Breast epithelium (tissue), 4 donors: ENCODE measurements at places on chromosomes 4 and X. TPM values are rescaled to one million over a fixed set of nuclear protein-coding genes. Genes with fewer than 3 reads are reported as not detected.

DNA sequence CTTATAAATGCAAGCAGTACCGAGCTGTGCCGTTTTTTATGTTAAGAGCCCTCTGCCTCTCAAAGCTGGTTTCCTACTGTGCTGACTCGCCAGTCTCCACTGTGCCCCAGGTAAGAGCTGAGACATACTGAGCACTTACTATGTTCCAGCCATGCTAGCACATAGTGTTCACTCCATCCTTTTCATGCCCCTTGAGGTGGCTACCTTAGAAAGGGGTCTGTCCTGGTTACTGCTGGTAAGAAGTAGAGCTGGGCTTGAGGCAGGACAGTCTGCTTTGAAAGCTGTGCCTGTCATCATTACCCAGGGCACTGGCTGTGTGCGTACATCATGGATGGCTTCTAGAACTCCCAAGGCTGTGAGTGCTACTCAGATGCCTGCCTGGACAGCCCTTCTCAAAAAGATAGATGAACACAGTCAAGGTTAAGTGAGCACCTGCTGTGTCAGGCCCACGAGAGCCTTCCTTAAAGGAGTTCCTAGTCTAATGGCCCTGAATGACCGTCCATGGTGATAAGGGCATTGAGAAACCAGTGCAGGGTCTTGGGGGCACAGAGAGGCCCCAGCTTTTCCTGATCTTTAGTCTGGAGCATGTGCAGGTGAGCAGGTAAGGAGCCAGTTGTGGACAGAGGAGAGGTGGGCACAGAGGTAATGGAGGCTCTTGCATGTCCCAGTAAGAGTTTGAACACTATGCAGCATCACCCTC, 1.6 kb downstream of the STK32B start:
- no peak for DNase-seq

DNA sequence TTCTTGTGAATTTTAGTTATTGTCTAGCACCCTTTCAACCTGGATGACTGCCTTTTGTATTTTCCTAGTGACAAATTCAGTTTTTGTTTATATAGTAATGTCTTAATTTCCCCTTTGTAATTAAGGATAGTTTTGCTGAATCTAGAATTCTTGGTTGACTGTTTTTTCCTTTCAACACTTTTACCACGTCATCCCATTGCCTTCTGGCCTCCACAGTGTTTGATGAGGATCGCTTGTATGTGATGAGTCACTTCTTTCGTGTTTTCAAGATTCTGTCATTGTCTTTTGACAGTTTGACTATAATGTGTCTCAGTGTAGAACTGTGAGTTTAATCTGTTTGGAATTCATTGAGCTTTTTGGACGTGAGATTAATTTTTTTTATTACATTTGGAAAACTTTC, 30.1 kb downstream of the KDM6A start:
- DNase-seq = no peak

- no peak for DNase-seq
Observed at GRCh38 chr4:132245319-132245718, 903.8 kb upstream of the PCDH10 start.

- DNase-seq = no peak
Observed at GRCh38 chr4:18815081-18815778, 793.7 kb upstream of the LCORL start.

DNA sequence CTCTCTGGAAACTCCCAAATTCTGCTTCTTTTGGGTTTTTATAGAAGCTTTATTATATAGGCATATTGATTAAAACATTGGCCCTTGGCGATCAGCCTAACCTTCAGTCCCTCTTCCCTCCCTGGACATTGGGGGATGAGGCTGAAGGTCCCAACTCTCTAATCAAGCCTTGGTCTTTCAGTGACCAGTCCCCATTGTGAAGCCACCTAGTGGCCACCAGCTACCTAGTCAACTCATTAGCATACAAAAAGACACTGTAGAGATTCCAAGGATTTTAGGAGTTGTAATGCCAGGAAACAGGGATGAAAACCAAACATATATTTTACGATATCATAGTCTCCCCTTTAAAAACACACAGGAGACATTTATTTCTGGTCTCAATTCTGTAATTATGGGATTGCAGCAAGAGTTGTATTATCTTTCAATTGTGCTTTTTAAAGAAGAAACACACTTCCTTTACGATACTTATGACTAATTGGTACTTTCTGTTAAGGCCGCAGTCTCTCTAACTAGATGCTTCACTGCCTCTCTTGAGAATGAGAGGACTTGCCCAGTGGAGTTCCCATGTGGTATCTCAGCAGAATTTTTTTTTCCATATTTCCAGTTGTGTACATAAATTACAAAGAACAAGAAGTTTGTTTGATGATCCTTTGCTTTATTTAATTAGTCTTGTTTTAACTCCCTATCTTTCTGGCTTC, 58.2 kb downstream of the WDR17 start:
- no peak for DNase-seq

EDNRA gene
- 2.6 TPM for total RNA-seq

AIMP1 gene
- total RNA-seq = 25.3 TPM

DNA sequence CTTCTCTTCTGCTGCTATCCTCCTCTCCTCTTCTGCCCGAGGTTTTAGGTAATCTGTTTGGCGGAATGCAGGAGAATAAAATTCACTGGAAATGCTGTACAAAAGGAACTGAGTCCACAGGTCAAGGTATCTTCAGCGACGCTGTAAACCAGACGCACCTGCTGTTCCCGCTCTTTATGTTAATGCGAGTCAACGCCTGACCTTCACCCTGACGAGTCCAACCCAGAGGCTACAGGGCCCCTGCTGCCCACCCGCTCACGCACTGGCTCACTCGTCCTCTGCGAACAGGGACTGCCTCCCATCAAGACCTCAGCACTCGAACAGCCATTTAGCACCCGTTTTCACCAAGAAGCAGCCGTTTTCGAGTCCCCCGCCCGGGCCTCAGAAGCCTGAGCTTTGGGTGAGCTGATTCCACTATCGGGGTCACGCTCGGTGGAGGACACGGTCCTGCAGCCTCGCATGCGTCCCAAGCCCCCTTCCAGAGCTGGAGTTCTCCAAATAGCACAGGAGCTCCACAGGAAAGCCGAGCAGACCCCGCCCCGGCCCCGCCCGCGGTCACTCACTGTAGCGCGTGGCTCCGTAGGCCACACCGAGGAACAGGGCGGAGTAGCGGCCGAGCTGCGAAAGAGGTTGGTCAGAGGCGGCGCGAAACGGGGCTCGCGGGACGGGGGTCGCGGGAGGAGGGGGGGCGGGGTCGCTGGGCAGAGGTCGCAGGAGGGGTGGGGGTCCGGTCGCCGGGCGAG, 556 bp downstream of the ATP5ME start:
- no peak for DNase-seq

EPHA5 gene
- 0.16 TPM for total RNA-seq

DNA sequence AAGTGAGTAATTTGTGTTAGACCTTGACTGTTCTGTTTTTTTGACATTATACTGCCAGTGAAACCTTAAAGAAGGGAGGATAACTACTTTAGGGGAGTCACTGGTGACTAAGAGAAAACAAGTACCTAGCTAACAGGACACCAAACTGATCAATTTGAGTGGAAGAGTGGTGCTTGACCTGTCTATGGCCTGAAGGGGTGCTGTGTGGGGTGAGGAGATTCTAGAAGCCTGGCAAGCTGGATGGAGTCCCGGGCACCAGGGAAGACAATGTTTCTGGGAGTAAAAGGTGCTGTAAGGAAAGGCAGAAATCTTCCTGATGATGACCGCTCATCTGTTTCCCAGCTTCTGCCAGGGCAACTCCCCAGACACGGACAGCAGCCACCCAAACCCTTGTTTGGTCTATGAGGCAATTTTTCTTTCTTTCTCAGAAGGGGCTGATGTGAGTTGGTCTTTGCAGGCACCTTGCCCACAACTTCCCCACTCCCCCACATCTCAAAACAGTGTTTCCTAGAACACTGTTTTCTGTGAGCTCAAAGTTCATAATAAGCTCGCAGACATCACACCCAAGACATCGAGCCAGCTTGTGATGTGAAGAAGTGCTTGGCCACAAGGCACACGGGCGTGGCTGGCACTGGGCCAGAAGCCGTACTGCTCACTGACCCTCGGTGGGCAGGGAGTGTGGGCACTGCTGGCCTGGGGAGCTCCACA, 4.6 kb downstream of the TXK start:
- no peak for DNase-seq

ATP8A1 gene
- 17.0 TPM for total RNA-seq

GJB1 gene
- not detected for total RNA-seq

DNA sequence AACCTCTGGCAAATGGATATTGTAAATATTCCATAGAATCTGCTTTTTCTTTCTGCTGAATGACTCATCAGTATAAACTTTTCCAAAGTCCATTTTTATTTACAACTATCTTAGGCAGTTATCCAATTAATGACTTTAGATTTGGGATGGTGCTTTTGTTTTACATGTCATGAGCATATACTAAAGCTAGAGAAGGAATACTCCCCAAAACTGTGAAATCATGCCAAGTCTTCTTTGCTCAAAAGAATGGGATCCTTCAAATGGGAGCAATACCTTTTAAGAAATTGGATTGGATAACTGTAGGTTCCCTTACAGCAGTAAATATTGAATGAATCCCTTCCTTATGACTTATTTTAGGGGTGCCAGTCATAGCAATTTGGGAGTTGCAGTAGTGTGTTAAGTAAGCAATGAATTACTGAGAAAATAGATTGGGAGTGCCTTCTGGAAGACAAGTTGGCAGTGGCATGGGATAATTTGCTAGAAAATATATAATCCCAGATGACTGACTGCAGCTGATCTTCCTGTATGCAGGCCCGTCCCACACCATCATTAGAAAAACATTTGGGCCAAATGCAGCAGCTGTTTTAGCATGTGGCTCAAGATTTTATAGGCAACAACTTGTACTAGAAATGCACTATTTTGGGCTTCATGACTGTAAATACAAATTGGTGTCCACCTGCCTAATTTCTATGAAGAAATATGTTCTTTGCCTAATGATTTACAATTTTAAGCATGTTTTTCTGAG, 2.8 kb downstream of the TMPRSS11D start:
- no peak for DNase-seq

- no peak for DNase-seq
Observed at GRCh38 chr4:151276787-151277562, at the start of gene PRSS48. Gene PRSS48, plus strand, starts transcription at chr4:151277161. Its CDS starts 12 bp downstream, at chr4:151277173.
